ENCODE measurements at places on chromosomes 16 and 17.

DNA sequence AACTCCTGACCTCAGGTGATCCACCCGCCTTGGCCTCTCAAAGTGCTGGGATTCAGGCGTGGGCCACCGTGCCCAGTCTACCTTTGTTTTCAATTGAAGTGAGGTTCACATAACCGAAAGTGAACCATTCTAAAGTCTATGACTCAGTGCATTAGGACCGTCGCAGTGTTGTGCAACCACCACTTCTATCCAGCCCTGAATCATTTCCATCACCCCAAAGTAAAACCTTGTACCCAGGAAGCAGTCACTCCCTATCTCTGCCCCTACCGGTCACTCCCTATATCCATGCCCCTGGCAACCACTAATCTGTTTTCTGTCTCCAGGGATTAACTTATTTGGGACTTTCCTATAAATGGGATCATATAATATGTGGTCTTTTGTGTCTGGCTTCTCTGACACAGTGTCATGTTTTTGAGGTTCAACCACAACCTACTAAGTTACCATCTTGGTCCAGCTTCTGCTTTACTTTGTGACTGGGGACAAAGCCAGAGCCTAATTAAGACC lies 28.3 kb upstream of the CDC42EP4 start:
- no peak for DNase-seq

DNA sequence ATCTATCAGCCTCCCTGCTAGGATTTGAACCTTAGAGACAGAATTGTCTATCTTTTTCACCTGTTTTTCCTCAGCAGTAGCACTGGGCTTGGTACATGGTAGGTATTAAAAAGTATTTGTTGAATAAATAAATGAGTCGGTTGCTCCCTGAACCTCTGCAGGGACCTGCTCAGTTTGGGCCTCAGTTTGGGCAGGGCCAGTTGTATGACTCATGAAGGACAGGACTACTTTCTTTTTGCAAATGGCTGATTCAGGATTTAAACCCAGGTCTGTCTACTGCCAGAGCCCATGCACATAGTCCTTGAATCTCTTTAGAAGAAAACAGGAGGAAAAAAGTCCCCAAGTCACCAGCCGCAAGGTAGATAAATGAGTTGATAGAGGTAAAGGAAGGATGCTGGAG lies 3.1 kb downstream of the MMP2 start:
- DNase-seq = no peak

GRCh38 chr17:35856603-35857002 lies 12.1 kb downstream of the HEATR9 start:
- no peak for DNase-seq

- no peak for DNase-seq
Observed at GRCh38 chr16:1572673-1573072, 39.2 kb downstream of the IFT140 start.

All from Ammon's horn (tissue), 1 donor.